ENCODE measurements at places on chromosomes 2 and 18.
A peak's percentile ranks its signal among the peaks of the same experiment; 100 is the strongest.

DNA sequence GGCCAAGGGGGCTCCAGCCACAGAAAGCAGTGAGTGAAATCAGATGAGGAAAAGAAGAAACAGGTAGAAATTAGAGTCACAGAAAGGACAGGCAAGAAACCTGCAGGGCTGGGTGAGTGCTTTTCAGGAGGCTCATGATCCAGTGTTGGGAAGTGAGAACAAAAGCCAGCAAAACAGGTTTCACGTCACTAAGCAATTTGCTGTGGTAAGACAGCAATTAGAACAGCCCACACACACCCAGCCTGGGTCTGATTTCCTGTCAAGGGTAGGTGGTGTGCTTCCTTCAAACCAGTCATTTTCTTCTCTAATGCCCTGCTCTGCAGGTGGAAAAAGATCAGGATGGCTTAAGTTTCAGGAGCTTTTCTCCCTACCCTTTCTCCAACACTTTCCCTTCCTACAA lies 52.9 kb upstream of the XDH start:
- DNase-seq = no peak

- DNase-seq = peak; percentile 34
Measured at GRCh38 chr2:150485871-150486538, 1.5 kb downstream of the RND3 start.

- no peak for DNase-seq
Measured at GRCh38 chr2:96486696-96487095, 18.5 kb downstream of the NEURL3 start.

DNA sequence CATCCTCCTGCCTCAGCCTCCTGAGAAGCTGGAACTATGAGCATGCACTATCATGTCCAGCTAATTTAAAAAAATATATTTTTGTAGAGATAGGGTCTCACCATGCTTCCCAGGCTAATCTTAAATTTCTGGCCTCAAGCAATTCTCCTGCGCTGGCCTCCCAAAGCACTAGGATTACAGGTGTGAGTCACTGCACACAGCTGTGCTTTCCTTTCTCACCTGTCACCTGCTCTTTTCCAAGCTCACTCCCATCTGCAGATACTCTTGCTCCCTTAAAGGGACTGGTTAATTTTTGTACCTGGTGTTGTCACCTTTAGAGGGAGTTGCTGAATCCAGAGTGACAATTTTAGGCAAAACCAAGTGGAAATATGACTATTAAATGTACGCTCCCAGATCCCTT lies 178.2 kb downstream of the LOXHD1 start:
- no peak for DNase-seq

DNA sequence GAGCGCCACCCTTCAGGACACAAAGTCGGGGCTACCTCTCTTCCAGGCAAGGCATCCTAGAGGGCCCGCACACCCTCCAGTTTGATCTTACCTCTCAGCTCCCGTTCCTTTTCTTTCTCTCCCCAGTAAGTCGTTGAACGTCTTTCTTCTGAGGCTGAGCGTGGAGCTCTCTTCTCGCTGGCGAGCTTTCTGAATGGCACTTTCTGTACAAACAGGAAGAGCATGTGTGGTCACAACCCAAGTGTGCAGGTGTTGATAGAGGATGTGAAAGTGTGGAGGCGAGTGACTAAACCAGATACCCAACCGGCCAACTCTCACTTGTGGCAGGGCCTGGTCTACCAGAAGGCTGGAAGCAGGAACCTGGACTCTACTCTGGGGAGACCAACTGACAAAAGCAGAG lies at the start of gene AFF3:
AFF3 (minus strand) TSS at position 198 of the 400 bp plus-strand sequence. CDS start 38,136 bp downstream, outside the sequence.
- DNase-seq = no peak

DNA sequence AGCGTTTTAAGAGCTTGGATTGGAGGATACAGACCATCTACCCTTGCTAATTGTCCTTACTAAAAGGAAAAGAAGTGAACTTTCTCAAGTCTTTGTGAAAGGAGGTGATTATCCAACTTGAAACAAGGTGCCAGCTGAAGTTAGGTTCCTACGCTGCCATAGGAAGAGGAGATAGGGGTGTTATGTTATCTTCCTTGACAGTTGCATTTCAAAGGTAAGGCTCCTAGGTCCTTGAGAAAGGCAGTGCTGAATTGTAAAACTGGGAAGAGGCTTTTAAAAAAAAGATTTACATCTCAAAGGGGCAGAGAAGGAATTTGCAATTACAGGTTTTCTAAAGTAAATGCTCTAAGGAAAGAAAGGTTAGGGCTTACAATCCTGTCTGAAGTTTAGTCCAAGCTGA lies 810.2 kb upstream of the LRATD1 start:
- no peak for DNase-seq

GRCh38 chr2:239103125-239104098 lies 255.5 kb downstream of the TWIST2 start:
- no peak for DNase-seq

DNA sequence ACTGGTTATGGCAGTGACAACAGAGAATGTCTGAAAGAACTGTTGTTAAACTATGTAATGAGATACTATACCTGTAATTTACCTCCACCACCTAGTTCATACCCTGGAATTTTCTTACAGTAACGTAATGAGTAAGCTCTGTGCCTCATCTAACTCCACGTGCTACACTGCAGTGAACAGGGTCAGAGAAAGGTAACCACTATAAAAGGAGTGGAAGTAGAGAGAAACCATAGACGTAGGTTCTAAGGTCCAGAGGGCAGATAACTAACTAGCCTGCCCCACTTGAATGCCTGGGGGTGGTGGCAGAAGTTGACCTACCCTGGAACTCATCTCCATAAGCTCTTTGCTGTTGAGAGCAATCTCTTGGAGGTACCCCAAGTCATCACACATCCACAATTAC lies 32.0 kb upstream of the B4GALT6 start:
- DNase-seq = no peak

DNA sequence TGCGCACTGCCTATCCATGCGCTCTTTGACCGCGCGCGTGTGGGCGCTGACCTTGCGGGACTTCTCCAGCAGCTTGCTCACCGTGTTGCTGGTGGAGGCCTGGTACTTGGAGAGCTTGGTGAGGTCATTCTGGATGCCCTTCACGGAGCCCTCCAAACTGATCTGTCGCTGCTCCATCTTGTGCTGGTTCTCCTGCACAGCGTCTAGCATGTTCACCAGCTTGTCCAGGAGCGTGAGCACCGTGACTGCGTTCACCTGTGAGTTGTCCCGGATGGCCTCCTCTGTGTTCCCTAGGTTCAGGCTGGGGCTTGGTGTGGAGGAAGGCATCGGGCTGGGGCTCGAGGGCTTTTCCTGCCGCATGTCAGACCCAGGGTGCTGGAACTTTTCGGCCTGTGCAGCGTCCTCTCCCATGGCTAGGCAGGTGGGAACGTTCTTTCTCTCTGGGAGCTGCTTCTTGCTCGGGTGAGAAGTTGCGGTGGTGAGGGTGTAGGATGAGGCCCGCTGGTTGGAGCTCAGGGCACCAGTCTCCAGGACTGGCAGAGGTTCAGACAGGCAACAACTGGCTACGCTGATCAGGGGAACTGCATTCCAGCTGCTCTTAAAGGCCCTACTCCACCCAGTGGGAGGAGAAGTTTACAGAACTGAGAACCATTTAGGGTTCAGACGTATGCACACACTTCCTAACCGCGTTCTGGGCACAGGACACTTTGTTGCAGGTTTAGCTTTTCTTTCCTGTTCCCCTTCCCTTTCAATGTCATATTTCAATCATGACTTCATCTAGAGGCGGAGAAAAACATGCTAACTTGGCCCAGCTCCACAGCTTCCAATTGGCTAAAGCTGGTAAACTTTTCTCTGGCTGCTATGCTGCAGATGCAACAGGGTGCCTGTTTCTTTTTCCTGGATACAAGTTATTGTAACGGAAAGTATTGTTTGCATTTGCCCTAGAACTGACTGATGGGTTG lies at the start of gene CAVIN2:
CAVIN2 (minus strand) TSS at position 574 of the 962 bp plus-strand sequence; CDS start at position 411, 163 bp downstream.
- DNase-seq = peak; percentile 88

DNA sequence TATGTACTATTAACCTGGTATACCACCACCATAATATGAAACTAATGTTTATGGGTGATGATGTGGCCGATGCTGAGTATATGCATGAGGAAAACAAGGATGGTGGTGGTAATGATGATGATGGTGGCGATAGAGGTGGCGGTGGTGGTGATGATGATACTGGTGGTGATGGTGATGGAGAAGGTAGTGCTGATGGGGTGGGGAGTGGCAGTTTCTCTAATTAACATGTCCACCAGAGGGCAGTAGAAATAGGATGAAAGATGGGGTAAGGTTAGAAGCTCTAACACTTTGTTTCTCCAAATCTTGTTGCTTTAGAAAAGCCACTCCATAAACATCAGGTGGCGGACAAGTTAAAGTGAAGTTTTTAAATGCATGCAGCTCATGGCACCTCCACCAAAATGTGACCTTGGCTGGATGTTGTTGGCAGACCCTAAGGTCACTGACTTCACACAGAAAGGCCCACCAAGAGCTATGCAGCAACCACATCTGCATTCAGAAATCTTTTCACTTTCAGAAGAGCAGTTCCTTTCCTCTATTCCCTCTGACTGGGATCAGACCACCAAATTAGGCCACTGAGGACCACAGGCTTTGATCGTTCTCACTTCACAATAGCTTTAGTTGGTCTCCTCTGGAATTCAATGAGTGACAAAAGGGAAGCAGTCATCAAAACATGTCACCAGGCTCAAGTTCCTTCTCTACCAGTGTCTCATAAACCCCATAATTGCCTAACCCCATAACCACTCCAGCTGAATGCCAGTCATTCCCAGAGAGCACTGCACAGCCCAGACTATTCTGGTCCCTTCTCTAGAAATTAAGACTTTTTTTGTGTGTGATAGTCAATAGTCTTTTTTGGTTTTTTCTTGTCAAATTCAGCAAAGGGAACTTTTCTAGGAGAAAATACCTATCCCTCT lies 7.5 kb upstream of the BCL11A start:
- DNase-seq = no peak

DNA sequence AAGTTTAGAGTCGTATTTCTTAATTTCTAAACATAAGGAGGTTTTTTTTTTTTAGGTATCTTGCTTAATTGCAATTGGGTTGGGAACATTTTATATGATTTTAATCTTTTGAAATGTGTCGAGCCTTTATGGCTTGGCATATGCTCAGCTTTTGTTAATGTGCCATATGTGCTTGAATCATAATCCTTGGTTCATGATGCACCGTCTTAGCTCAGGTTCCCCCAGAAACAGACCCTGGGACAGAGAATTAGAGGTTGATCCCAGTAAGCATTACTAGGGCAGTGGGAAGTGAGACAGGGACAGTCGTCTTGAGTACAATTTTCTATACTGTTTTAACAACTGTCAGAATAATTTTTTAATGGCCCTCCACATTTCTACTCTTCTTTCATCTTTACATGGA lies 9.3 kb downstream of the CHCHD5 start:
- DNase-seq = no peak

DNA sequence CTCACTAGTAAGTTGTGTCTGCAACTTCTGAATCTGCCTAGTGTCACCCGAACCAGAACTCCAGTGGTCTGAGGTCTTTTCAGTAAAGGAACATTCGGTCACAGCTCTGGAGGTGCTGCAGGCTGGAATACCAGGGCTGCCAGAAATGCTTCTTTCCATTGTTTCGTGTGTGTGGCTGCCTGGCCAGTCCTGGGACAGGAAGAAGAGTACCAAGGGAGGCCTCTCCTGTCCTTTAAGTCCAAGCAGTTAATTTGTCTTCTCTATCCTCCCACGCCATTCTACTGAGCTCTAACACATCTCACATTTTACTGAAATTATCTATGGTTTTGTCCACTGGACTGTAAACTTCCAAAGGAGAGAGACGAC lies 196.0 kb downstream of the LNPK start:
- DNase-seq = no peak

- DNase-seq = no peak
Measured at GRCh38 chr2:222424276-222424728, at the start of gene SGPP2. TSS of gene SGPP2 (plus strand) at chr2:222424543. CDS start at chr2:222424603, 60 bp downstream.

- DNase-seq = no peak
Measured at GRCh38 chr2:3595404-3595803, 492 bp downstream of the COLEC11 start.

DNA sequence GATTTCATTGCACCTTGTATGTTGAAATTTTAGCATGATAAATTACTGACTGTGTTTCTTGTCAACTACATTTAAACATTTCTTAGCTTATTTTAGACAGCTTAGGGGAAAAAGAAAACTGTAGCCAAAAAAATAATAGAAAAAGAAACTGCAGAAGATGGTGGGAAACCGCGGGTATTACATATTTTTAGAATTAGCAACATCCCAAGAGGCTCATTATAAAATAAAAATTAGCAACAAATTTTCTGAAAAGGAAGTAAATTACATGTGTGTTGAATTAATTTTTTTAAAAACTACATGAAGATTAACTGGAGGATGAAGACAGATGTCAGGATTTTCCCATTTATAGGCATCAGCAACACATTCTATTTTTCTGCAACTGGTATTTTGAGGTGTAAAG lies 4.3 kb downstream of the PELI1 start:
- peak; percentile 69 for DNase-seq

GRCh38 chr2:188978291-188979081 lies 4.3 kb downstream of the COL3A1 start:
- DNase-seq = no peak

DNA sequence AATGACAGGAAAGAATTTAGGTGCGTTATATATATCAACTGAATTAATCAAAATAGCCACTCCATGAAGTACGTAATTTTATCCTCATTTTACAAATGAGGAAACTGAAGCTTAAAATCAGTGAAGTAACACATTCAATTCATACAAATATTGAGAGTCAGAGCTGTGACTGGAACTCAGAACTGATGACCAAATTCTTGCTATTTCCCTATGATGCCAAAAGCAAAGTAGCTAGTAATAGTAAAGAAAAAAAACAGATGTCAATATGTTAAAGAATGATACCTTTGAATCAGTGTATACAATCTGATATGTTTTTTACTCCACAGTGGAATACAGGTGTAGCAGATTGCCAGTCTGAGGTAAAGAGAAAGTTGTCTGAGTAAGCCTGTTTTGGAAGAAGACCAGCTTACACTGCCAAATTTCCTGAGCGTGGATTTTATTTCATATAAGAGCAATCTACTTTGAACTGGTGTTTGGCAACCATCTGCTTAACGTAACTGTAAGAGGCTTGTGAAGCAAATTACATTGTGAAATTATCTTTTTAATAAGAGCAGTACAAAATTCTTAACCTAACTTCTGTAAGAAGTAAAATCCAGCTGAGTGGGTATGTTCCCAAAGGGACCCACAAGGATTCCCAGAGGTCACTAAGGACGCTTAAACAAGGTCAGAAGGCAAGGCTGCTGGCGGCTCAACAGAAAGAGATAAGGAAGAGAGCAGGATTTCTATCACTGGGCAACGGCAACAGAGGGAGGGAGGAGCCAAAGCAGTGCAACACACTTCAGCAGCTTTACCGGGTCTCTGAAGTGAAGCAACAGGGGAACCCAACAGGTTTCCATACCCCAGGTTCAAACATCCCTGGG lies 85.6 kb downstream of the IKZF2 start:
- no peak for DNase-seq

DNA sequence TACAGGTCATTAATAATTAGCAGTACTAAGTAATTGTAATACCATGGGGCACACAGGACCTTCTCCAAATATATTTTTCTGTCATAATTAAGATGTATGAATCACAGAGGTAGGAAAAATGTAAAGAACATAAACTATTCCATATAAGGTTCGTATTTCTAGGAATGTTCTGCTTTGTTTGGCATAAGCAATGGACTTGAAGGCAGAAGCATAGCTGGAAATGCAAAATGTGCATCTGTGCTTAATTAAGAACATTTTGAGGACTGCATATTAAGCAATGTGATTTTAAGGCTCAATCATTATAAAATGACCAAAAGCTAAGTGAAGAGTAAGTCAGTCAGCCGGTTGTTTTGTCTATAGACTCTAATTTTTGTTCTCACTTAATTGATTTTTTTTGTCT lies 123.2 kb downstream of the RBM43 start:
- peak; percentile 31 for DNase-seq

- no peak for DNase-seq
Measured at GRCh38 chr18:63238693-63239075, 80.9 kb downstream of the BCL2 start.
